Omental fat pad (tissue), 4 donors: ENCODE measurements at places on chromosomes 1 and 21.

- no peak for DNase-seq
Measured at GRCh38 chr1:211420845-211421454, 71.0 kb downstream of the RD3 start.

- DNase-seq, result no peak
Measured at GRCh38 chr1:1421907-1422464, 910 bp upstream of the ANKRD65 start.

DNA sequence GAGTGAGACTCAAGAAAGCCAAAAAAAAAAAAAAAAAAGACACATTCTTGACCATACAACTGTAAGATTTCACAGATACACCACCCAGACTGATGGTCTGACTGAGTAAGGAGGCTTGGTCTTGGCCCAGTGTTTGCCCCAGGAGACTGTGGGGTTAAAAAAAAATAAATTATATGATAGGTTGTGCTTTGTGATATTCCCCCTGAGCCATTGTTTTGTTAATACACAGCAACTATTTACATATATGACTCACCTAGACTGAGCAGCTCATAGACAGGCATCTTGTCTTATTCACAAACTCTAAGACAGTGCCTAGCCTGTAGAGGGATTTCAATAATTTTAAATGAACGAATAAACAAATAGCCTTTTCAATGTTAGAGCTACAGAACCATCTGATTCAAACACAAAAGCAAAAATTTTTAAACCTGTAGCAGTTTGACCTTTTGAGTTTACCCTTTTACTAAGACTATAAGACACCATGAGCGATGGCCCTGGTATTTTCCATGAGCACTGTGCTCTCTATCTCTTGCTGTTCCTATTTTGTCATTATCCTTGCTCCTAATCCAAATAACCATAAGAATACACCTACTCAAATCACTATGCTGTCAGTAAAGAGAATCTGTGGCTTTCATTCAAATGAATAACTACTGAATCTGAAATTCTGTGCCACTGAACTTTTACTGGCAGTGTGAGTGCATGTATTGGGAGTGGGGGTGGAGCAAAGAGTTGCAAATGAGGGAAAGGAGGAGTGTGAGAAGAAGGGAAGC lies 199.4 kb upstream of the PTBP2 start:
- no peak for DNase-seq

- DNase-seq, result no peak
Measured at GRCh38 chr1:225415307-225415706, 12.5 kb downstream of the LBR start.
